ENCODE measurements at places on chromosomes 4 and X.

DNA sequence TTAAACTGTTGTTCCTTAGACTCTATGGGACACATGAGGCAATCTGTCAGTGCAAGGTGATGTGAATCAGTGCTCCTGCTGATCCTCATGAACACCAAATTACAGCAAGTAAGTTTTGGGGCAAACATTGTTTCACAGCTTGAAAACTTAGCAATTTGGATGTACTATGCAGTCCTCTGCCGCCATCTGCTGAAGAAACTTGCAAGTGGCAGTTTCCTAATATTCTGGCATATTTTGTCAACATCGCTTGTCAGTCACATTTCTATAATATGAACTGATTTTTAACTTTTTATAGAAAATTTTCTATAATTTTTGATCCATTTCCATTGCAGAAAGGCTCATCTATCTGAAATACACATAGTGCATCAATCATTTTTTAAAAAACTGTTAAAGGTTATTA lies 56.3 kb downstream of the ZAR1 start:
- peak; percentile 54 for DNase-seq

- DNase-seq: no peak
Measured at GRCh38 chr4:139011225-139011950, 4.2 kb upstream of the NOCT start.

- no peak for DNase-seq
Measured at GRCh38 chrX:124725502-124725901, 379.1 kb downstream of the SH2D1A start.

- no peak for DNase-seq
Measured at GRCh38 chr4:48252313-48252712, 17.3 kb downstream of the TEC start.

DNA sequence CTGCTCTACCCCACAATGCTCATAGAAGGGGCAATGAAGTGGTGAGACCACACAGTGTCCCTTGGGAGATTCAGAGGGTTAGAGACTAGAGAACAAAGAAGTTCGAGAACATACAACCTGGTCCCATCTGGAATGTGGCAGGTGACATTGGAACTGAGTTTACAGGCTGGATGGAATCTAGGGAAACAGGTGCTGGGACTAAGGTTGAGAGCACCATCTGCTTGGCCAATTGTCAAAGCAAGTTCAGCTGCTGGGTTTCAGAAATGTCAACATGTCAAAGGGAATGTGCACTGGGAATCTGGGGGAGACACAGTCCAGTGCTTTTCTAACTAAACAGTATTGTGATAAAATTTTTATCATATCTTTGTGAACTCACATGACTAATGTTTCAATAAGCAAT lies 15.9 kb upstream of the FAM13A start:
- no peak for DNase-seq

- no peak for DNase-seq
Measured at GRCh38 chr4:173401063-173401462, 2.1 kb upstream of the SCRG1 start.
